Lower leg skin (tissue), 4 donors: ENCODE measurements at places on chromosomes 11 and 22.

GRCh38 chr11:17638311-17638710, 81.1 kb upstream of the MYOD1 start:
- DNase-seq: peak; percentile 52

GRCh38 chr11:3198815-3199214, 19.8 kb downstream of the MRGPRG start:
- peak; percentile 70 for DNase-seq

- no peak for DNase-seq
Observed at GRCh38 chr22:28674121-28674563, 5.5 kb downstream of the TTC28 start.

DNA sequence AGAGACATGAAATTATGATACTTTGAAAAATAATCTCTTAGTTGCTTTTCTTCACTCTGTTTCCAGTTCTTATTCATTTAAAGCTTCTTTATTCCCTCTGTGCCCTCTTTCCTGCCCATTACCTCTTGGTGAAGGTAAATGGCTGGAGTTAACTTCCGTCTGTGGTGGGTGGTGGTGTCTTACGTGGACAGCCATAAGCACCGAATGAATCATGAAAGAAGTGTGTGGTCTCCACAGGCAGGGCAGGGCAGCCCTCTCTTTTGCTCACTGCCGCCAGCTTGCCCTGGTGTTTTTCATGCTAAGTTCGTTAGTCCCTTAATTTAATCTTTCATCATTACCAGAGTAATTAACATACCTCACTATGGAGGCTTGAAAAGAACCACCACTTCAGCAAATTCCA, 98.7 kb upstream of the SORL1-AS1 start:
- DNase-seq: no peak

GRCh38 chr11:131474947-131475346, 104.5 kb downstream of the NTM start:
- DNase-seq: no peak

GRCh38 chr11:20015529-20016427, 144.5 kb downstream of the DBX1 start:
- DNase-seq: no peak

DNA sequence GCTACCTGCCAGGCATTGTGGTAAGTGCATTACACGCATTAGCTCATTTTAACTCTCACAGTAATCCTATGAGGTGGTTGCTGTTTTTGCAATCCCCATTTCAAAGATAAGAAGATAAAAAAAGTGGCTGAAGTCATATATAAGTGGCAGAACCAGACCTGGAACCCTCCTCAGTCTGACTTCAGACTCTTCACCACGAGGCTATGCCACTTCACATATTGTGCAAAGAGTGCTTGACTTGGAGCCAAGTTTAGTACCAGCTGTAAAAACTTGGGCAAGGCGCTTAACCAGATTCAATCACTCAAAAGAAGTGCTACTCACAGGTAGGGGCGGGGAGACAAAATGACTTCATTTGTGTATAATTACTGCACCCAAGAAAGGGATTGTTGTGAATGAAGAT, 15.3 kb downstream of the BPIFC start:
- DNase-seq: no peak

DNA sequence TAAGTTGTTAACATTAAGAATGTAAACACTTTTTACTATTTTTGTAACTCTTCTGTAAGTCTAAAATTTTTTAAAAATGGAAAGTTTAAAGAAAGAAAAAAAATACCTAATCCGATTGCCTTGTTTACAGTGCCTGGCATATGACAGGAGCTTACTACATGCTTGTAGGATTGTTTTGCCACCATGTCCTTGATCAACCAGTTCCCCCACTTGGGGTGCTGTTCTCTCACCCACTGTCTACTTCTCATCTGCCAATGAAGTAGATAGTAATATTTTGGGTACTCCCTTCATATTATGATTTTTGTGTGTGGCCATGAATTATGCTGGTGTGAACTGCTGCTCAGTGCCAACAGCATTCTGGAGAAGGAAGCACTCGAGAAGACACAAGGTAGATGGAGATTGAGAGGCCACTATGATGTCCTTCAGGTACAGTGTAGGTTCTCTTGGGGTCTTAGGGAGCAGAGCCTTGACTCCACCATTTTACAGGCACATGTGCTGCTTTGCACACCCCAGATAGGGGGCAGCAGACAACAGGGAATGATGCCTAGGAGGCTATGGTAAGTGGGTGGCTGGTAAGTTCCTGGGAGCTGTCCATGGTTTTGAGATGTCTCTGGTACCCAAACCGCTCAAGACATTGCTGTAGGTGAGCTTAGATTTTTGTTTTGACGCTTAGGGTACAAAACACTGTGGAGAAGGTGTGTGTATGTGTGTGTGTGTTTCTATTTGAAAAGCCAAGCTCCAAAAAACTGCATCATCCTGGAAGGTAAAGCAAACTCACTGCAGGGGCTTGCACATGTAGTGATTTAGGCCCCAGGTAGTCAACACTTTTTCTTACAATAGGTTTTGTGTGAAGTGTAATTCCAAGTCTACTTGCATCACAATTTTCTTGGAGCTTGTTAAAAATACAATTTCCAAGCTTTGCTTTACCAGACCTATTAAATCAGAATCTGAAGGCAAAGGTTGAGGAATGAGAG, 494.5 kb upstream of the LARGE1 start:
- DNase-seq: peak; percentile 27

DNA sequence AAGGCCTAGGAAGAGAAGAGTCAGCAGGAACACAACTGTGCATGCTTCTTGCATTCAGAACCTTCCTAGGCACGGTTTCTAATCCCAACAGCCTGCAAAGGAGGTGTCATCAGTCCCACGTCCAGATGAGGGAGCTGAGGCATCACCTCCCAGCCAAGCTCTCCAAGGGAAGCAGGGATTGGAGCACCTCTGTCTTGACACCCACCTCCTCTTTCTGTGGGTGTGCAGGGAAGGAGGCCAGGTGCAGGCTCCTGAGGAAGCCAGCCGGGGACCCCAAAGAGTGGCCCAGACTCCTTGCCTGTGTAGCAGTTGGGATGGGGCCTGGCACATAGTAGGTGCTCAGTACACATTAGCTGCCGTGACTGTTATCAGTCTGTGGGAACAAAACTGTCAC, 2.0 kb downstream of the PNPLA5 start:
- DNase-seq: no peak

DNA sequence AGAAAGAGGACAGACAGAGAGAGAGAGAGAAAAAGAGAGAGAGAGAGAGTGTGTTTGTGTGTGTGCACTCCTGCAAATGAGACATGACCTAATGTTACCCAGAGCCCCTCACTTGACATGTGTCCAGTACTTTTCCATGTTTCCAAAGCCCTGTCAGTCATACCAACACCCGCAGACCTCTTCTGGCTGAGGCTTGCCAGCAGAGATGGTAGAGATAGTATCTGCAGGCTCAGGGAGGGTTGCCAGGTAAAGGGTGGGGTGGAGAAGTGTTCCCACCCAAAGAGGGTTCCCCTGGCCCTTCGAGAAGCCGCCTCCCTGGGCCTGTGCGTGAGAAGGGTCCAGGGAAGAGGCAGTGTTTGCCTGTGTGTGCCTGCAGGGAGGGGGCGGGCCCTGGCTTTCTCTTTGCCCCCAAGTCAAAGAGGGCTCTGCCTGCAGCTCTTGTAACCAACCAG, 40.7 kb downstream of the POU2F3 start:
- DNase-seq: peak; percentile 35

- DNase-seq: no peak
Observed at GRCh38 chr11:1075341-1075911, 752 bp downstream of the MUC2 start.

GRCh38 chr11:79493555-79494171, 52.8 kb upstream of the TENM4 start:
- peak; percentile 34 for DNase-seq

GRCh38 chr11:129404731-129405130, 29.1 kb downstream of the BARX2 start:
- DNase-seq: no peak

DNA sequence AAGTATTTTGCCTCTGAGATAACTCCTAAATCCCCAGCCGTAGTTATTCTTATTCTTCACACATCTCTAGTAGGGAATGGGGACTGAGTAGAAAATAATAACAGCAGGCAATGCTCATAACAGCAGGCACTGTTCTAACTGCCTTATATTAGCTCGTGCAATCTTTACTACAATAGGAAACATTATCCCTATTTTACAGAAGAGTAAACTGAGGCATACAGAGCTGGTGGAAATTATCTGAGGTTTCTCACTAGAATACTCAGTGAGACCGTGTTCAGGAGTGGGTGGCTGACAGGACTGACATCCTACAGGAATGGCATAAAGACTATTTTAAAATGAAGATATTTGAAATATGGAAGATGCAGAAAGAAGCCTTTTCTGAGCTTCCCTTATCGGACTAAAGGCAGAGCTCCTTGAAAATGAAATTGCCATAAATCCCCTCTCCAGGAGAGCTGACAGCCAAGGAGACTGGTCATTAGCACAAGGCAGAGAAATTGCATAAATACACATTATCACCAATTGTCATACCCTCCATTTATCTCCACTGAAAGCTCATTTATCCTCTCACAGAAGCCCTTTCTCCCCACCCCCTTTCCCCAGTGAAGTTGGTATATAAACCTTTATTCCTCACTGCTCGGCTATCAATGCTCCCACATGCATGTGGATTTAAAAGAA, 93.9 kb downstream of the RASSF10 start:
- no peak for DNase-seq

DNA sequence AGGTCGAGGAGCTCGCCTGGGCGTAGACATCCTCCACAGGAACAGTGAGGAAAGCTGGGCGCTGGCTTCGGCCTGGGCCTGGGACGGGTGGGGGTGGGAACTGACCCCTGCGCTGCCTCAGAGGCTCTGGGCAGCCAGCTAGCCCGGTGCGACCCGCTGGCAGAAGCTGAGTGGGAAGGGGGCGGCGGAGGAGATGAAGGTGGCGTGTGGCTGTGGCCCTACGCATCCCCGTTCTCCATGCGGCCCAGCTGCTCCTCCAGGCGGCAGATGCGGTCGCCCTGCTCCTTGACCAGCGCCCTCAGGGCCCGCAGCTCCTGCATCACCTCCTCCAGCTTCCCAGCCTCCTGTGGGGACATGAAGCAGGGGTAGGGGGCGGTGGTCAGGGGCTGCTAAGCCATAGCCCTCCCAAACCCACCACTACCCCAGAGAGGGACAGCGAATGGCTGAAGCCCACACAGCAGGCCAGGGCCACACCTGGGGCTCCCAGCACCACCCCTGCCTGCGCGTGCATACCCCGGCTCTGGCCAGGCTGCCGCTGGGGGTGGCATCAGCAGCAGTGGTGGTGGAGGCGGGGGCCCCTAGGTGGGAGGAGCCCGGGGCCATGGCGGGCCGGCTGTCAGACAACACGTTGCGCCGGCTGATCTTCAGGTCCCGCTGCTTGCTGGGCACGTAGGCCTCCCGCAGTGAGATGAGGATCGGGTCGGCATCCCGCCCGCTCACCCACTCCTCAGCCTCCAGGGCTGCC, 848 bp upstream of the PTPRCAP start:
- no peak for DNase-seq

GRCh38 chr11:111026241-111026640, 219.3 kb upstream of the POU2AF2 start:
- no peak for DNase-seq

DNA sequence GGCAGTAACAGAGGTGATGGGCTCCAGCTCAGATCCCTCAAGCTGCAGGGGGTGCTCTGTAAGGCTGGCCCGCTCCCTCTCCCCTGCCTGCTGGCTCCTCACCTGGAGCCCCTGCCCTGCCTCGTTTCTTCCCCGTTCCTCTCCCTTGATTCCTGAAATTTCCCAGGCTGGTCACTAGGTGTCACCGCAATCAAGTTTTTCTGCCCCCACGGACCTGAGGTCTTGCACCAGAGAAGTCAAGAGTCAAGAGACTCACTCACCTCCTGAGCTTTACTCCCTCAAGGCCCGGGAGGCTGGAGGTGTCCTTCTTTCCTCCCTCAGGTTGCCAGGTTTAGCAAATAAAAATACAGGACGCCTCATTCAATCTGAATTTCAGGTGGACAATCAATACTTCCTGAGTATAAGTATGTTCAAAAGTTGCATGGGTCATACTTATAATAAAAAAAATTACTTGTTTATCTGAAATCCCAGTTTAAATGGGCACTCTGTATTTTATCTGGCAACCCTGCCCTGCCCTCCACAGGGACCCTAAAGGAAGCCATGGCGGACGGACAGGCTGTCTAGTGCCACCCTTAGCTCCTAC, 69.2 kb downstream of the SCUBE1 start:
- DNase-seq: no peak

DNA sequence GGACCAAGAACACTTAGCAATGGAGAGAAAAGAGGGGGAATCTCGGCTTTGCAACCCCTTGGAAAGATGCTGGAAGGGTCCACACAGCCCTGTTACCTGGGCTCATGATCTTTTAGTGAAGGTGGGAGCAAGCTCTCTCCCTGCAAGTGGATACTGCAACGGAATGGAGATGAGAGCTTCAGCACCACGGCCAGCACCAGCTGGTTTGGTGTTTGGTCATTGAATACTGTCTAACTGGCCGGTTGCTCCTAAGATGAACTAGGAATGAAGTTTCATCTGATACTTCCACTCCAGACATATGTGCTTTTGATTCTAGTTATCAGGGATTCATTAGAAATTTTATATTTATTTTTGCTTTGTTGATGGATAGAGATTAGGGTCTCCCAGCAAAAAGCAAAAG, 16.3 kb downstream of the HTR3A start:
- no peak for DNase-seq

DNA sequence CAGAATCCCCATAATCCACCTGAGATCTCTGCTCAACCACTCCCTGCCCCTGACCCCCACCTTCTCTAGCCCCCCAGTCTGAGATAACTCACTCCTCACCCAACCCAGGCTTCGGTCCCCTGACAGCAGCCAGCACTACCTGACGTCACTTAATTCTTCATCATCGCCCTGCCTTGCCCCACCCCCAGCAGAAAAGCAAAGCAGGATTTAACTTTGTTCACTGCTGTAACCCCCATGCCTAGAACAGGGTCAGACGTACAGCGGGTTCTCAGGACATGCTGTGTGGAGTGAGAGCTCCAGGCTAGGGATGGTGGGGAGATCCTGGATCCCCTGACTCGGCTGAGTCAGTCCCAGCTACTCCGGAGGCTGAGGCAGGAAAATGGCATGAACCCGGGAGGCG, 45.8 kb downstream of the ELFN2 start:
- DNase-seq: no peak

DNA sequence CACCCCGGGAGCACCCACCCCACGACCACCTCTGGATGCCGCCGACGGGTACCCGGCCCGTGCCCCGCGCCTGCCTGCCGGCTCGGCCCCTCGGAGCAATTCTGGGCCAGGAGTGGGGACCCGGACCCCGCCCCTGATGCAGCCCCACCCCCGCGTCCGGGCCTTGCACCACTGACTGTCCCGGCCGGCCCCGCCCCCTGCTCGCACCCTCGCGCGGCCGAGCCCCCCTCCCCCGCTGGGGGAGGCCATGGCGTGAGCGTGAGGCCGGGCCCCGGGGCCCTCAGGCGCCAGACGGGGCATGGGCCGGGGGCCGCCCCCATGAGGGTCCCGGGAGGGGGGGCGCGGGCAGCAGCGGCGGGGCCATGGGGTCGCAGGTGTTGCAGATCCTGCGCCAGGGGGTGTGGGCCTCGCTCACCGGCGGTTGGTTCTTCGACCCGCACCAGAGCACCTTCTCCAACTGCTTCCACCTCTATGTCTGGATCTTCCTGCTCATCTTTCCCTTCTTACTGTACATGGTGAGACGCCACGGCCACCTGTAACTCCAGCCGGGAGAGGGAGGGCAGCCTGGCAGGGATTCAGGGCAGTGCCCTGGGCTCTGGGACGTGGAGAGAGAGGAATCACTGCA, 486 bp downstream of the PCNX3 start:
- no peak for DNase-seq

GRCh38 chr11:34915136-34916014, 804 bp downstream of the APIP start:
- DNase-seq: no peak

GRCh38 chr11:35151683-35152280, 12.8 kb downstream of the CD44 start:
- DNase-seq: no peak
